ENCODE measurements at places on chromosomes 2 and 18. TPM values are rescaled to one million over a fixed set of nuclear protein-coding genes. Genes with fewer than 3 reads are reported as not detected.

DNA sequence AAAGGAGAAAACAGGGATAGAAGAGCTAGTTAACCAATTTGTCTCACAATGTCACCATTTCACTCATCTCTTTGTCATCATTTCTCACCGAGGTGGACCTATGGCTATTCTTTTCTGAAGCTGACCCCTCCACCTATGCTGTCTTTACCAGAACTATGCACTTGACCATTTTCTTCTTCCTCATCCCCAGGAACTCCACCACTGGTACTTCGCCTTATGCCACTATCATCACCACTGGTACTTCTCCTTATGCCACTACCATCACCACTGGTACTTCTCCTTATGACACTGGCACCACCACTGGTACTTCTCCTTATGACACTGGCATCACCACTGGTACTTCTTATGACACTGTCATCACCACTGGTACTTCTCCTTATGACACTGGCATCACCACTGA is 745.8 kb upstream of the CHAC2 start:
- H3K36me3 ChIP-seq = no peaks in the 10 kb centered on the region
- no peak overlapping the region for H3K27ac ChIP-seq
- no peak overlapping the region for H3K4me3 ChIP-seq
- peaks cover 17% of the 10 kb centered on the region for H3K4me1 ChIP-seq
- DNase-seq = no peak

GRCh38 chr18:72041313-72042032 is 502.7 kb downstream of the CBLN2 start:
- H3K36me3 ChIP-seq = no peaks in the 10 kb centered on the region
- H3K27ac ChIP-seq = no peak overlapping the region
- no peak overlapping the region for H3K4me3 ChIP-seq
- no peak for DNase-seq
- H3K4me1 ChIP-seq = no peaks in the 10 kb centered on the region
- H3K27me3 ChIP-seq = no peaks in the 10 kb centered on the region

Gene ALPP
- total RNA-seq = not detected

DNA sequence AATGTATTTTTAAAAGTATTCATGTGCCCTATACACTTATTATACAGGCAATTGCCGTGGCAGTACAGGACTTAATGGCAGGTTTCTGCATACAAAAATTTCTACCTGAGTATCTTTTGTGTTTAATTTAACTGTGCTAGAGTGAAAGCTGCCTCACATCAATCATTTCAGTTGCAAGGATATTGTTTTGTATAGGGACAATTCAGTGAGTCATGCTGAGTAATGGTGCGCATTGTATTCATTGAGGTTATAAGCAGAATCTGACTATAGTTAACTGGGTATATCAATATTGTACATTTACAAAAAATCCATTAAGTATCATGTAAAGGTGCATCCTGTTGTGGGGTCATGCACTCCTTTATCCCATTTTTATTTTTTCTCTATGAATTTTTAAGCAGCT is 121.5 kb downstream of the GCA start:
- H3K4me1 ChIP-seq = no peaks in the 10 kb centered on the region
- no peak overlapping the region for H3K4me3 ChIP-seq
- H3K36me3 ChIP-seq = no peaks in the 10 kb centered on the region
- no peak for DNase-seq
- H3K27ac ChIP-seq = no peak overlapping the region

Gene ZC3H6
- 8.2 TPM for total RNA-seq

Data from osteocyte (in vitro differentiated cells).